ENCODE measurements at places on chromosomes 3 and 15.
A peak's percentile ranks its signal among the peaks of the same experiment; 100 is the strongest.

DNA sequence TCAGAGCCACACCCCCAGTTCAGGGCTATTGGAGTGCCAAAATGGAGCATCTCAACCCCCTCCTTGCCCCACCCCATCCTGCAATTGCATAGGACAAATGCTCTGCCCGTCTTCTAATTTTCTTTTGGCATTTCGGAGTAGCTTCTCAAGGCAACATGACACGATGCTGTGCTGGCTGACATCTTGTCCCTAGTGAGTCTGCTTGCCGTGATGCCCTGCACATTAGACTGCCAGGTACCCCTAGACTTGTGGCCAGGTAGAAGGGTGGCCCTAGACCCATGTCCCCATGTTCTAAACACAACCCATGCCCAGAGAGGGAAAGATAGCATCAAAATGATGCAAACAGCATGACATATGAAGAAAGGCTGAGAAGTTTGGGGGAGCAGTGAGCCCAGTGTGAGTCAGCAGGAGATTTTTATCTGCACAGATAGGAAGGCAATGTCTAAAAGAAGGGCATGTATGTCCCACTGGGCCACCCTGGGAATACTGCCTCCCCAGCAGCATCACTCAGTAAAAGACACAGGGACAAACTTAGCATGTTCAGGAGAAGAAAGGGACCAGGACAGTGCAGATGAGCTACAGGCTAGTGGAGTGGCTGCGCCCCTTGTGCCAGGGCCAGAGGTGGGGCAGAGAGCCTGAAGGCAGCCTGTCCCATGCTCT, 36.8 kb downstream of the CA12 start:
- DNase-seq: no peak

DNA sequence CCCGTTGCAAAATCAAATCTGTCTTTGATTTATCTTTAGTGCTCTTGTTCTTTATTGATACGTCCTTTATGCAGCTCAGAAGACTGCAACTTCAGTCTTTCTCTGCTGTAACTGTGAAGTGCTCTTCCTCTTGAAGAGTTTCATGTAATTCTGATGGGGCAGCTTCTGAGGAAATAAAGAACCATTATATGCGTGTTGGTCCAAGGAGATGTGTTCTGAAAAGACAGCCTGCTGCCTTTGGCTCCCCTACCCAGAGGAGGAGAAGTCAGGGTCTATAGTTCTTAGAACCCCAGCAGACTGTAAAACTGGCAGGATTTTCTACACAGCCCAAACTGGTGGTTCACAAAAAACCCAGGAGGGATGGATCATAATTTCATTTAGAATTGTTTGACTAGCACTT, 22.4 kb upstream of the ABHD10 start:
- DNase-seq: no peak

DNA sequence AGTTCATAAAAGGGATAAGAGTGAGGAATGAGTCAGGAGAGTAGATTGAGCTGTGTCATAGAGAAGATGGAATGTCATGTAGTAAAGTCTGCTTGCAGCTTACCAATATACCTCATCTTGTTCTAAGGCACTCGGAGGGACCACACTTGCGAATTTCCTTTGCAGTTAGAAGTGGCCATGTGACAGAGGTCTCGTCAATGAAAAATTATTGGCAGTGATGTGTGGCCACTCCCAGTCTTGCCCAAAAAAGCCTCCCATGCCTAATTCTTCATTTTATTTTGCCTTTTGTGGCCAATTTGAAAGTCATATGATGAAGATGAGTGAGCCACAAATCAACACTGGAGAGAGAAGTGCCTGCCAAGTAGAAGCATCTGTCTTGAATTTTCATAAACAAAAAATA, 465.6 kb upstream of the ZNF385D start:
- no peak for DNase-seq

- DNase-seq: no peak
Measured at GRCh38 chr3:189787632-189788031, 156.4 kb downstream of the TP63 start.

DNA sequence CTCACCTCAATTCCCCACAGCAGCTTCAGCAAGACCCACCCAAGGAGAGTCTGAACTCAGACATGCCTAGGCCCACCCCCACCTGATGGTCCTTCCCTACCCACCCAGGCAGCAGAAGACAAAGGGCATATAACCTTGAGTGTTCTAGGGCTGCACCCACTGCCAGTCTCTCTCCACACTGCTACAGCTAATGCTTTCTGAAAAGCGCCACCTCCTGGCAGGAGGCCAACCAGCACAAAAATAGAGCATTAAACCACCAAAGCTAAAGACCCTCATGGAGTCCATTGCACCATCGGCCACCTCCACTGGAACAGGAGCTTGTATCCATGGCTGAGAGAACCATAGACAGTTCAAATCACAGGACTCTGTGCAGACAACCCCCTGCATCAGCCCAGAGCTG, 11.3 kb upstream of the RPL39L start:
- DNase-seq: peak; percentile 80

DNA sequence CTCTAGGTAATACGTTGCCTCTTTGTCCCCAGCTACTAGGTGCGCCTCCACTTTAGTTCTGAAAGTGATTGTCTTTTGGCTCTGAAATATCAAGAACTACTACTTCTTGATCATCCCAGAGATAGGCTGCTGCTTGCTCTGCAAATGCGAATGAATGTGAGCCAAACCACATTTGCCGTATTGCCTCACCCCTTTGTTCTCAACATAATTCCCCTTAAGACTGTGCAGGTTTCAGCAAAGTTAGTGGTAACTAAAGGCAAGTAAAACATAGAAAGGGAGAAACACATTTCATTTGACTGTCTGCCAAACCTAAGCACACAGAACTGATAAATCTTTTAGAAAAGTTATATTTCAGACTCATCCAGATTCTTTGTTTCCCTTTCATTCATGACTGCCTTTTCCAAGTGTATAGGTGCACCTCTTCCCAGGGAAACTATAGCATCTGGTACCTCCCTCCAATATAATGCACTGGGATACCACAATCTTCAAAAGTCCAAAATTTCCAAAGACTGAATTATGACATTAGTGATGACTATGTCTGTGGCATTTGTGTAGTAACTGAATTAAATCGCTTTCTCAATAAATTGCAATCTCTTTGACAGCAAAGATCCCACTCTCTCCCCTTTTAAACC, 720.6 kb upstream of the CBLB start:
- DNase-seq: no peak

Measured in ELF-1 (cell line).